Activated naive CD4-positive, alpha-beta T cell treated with anti-CD3 and anti-CD28 coated beads for 36 hours (primary cell): ENCODE measurements at places on chromosomes 2 and 18.

DNA sequence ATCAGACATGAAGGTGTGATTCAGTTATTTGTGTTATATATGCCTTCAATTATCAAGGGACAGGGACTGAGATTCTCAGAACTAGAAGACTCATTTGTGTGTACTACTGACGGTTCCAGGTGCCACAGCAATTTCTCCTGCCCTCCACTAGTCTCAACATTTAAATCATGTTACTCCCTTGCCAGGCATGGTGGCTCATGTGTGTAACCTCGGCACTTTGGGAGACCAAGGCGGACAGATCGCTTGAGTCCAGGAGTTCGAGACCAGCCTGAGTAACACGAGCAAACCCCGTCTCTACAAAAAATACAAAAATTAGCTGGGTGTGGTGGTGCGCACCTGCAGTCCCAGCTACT is 1.1 kb downstream of the CNDP2 start:
- peak; percentile 12 for DNase-seq

DNA sequence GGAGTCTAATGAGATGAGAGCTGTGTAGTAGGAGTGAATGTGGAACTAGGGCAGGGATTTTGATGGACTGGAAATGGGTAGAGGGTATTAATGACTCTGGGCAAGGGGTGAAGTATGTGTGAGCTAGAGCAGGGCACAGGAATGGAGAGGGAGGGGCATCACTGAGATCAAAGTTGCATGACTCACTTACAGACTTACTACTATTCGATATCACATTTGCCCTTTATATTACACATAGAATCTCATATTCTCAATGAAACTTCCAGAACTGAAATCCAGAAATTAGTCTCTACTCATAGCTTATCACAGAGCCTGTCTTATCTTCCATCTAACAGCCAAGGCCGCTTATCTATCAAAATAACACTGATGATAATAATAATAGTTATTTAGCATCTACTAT is 20.0 kb upstream of the ITGB6 start:
- peak; percentile 26 for DNase-seq

- DNase-seq, result no peak
Observed at GRCh38 chr2:126719191-126719832, 63.4 kb downstream of the GYPC start.

- no peak for DNase-seq
Observed at GRCh38 chr2:74893332-74893731, 59.4 kb downstream of the HK2 start.

DNA sequence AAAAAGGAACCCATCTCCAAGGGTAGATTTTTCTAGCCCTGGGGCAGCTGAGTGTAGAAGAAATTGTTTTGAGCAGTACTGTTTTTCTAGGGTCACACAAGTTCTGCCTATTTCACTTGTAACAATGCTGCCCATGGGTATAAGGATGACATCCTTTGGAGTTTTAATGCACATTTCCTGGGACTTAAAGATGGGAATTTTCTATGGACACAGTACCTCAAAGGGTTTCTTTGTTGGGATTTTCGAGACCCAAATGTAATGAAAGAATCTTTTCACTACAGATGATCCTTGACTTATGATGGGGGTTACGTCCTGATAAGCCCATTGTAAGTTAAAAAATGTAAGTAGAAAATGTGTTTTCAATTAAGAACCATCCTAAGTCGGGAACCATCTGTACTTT is 31.8 kb downstream of the CDC42EP3 start:
- DNase-seq, result no peak

DNA sequence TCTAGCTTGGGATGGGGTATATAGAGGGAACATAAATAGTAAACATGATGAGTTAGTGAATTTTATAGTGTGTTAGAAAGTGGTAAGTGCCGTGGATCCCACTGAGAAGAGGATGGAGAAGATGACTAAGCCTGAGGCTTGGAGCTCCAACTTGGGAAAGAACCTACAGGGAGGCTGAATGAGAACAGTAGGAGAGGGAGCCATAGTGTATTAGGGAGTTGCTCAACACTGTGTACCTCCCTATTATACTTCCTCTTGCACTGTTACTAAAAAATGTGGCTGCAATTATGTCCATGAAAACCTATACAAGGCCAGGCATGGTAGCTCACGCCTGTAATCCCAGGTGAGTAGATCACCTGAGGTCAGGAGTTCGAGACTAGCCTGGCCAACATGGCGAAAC is 2.9 kb upstream of the SLC19A3 start:
- DNase-seq, result no peak

GRCh38 chr18:23992089-23992940 is 22.2 kb upstream of the TTC39C start:
- peak; percentile 58 for DNase-seq
